Activated CD8-positive, alpha-beta T cell treated with anti-CD3 and anti-CD28 coated beads for 36 hours (primary cell): ENCODE measurements at places on chromosomes 13 and 19. TPM values are rescaled to one million over a fixed set of nuclear protein-coding genes. Genes with fewer than 3 reads are reported as not detected.

FGF21 gene
- total RNA-seq = not detected

TLE5 gene
- total RNA-seq = 296 TPM

DNA sequence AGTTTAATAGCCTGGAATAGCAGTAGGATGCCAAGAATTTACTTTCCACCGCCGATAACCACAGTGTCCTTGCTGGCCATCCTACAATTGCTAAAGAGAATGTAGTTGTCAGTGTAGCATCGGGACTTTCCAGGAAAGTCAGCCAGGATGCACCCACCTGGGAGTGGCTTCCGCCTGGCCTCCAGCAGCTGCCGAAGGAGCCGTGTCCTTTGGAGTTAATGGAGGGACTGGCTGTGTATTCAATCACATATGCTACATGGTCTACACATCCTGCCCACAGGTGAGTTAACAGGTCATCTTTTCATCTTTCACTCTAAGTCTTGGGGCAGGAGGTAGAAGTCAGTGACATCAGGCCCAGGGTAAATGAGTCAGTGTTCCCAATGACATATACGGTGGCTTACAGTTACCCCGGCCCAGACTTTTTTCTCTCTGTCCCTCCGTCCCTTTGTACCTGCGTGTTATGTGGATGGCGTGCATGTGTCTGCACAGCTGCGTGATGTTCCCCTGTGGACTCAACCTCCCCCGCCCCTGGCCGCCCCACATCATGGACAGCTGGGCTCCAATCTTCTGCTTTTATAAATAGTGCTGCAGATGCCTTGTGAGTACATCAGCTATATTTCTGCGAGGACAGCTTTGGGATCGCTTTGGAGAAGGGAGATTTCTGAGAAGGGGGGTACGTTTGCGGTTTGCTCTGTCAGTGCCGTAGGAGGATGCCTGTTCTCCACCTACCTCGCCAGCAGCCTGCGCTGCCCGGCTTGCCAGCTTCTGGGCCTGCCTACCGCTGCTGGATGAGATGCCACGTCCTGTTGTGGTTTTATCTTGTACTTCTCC is 63.1 kb downstream of the ATP11A start:
- peak; percentile 55 for DNase-seq

FGF22 gene
- not detected for total RNA-seq

ZNF439 gene
- 9.6 TPM for total RNA-seq

PTGER1 gene
- 0.43 TPM for total RNA-seq

FPR3 gene
- total RNA-seq = not detected

DNA sequence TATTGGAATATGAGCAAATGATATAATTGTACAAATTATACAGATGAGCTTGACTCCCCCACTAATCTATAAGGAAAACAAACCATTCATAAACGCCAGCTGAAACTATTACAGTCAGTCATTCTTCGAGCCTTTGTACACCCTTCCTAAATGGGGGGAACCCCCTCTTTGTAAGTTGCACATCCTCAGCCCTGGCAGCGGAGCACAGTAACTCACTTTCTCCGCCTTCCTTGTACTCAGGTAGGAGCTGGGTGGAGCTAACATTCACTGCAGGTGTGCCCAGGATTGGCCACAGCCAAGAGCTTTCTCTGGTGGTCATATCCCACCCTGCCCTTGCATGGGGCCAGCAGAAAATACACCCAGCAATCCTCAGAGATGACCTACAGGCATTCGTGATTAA is 28.6 kb downstream of the PIN1 start:
- DNase-seq = peak; percentile 51

SLC15A1 gene
- total RNA-seq = not detected

GRCh38 chr13:52786766-52787165 is 47.1 kb upstream of the CNMD start:
- no peak for DNase-seq

SLC10A2 gene
- not detected for total RNA-seq

DHDH gene
- 2.8 TPM for total RNA-seq

C19orf33 gene
- not detected for total RNA-seq

DNA sequence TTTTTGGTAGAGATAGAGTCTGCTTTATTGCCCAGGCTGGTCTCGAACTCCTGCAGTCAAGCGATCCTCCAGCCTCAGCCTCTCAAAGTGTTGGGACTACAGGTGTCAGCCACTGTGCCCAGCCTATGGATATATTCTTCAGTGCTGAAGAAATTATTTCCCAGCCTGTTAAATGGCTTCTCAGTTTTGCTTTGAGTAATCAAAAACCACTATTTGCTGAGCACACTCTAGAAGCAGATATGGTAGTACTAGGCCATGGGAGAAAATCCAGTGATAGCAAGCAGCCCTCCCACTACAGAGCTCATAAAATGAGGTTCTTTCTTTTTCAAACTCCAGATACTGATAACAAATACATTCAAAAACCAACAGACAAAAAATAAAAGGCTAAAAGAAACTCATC is 80.6 kb upstream of the CLDN10 start:
- no peak for DNase-seq

DNA sequence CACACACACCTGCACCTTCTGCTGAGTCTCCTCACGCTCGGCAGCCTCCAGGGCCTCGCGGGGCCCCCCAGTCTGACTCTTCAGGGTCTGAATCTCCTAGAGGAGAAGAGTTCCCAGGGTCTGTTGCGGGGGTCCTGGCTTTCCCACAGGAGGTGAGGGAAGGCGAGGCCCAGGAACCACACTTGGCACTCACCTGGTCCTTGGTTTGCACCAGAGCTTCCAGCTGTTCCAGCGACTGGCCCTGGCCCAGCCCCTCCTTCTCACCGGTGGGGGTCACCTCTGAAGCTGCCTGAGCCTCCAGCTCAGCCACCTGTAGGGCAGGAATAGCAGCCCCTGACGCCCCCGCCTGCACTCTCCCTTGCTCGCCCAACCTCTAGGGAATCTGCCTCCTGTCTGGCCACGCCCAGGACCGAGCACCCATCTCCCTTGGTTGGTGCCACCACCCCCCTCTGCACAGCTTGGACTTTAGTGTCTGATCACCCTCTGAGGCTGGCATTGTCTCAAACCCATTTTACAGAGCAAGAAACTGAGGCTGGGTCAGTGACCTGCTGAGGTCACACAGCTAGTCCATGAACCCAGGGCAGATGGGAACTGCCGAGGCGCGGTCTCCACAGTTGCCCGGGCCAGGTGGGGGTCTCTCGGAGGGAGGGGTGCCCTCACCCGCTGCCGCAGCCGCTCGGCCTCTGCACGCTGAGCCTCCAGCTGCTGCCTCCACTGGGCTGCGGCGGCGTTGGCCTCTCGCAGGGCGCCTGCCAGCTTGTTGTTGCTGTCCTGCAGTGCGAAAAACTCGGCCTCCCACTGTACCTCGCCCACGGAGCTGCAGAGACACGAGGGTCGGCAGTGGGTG is 9.5 kb downstream of the HOMER3 start:
- DNase-seq = no peak

DNA sequence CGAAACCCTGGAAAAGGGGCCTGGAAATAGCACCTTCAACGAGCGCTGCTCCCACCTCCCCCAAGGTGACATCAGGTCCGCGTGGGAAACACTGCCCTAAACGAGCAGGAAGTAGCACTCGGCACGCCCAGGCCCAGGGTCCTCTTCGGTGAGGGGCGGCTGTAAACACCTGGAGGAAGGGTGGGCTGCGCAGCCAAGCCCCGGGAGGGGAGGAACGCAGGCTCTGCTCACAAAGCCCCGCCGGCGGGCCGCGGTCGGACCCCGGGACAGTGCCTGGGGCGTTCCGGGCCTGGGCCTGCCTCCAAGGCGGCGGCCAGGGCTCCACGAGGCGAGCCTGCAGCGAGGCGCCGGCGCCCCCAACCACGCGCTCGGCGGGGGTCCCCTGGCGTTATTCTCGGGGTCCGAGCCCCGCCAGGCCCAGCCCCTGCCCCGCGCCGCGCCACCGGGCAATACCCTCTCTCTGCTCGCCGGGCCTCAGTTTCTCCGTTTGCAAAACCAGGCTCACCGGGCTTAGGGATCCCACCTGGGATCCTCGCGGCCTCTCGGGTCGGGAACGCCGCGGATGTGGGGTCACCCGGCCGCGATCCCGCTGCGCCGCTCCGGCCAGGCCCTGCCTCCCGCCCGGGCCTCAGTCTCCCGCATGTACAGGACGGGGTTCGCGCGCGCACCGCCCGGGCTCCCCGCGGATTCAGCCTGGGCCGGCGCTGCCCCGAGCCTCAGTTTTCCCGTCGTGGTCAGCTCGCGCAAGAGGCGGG is 630 bp downstream of the RNF126 start:
- peak; percentile 86 for DNase-seq

- no peak for DNase-seq
These were observed 1181.2 kb downstream of the PCDH9 start for GRCh38 chr13:66048888-66049287.

GRCh38 chr19:38915329-38916321 is 3.6 kb upstream of the CCER2 start:
- no peak for DNase-seq

HRC gene
- total RNA-seq = not detected

GJB2 gene
- 1.1 TPM for total RNA-seq

DNA sequence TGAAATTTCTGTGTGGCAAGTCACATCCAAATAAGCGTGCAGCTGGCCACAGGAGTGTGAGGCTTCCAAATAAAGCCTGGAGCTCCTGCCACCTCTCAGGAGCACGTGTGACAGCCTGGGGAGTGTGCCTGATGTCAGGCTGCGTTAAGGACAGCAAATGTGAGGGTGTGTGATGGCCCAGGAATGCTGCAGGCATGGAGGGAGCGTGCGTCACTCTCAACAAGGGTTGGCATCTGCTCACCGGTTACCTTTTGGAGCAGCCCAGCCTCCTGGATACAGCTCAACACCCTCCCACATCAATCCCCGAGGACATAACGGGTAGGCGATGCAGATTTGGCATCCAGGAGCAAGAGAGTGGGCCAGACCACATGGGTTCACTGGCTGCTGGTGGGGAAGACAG is 19.0 kb downstream of the NUMBL start:
- no peak for DNase-seq

GRCh38 chr13:74743992-74744391 is 609.8 kb upstream of the KLF12 start:
- DNase-seq = no peak

CEACAM7 gene
- total RNA-seq = not detected

ZIC5 gene
- not detected for total RNA-seq

GRCh38 chr19:13234518-13234917 is 84.3 kb downstream of the IER2 start:
- peak; percentile 87 for DNase-seq
